MCF 10A (cell line): ENCODE measurements at places on chromosomes 12 and 14. TPM values are rescaled to one million over a fixed set of nuclear protein-coding genes. Genes with fewer than 3 reads are reported as not detected.
A peak's percentile ranks its signal among the peaks of the same experiment; 100 is the strongest.

- no peaks in the 10 kb centered on the region for H3K4me1 ChIP-seq
- no peak overlapping the region for H3K4me3 ChIP-seq
- peaks cover 5% of the 10 kb centered on the region for H3K36me3 ChIP-seq
- H3K27me3 ChIP-seq: no peaks in the 10 kb centered on the region
These were observed 52.8 kb upstream of the CCDC91 start for GRCh38 chr12:28137414-28137813.

- no peak overlapping the region for H3K4me3 ChIP-seq
- no peaks in the 10 kb centered on the region for H3K36me3 ChIP-seq
- H3K27ac ChIP-seq: no peak overlapping the region
- peaks cover 10% of the 10 kb centered on the region for H3K4me1 ChIP-seq
- peak; percentile 76 for DNase-seq
These were observed 60.2 kb downstream of the STAB2 start for GRCh38 chr12:103647267-103647666.

DNA sequence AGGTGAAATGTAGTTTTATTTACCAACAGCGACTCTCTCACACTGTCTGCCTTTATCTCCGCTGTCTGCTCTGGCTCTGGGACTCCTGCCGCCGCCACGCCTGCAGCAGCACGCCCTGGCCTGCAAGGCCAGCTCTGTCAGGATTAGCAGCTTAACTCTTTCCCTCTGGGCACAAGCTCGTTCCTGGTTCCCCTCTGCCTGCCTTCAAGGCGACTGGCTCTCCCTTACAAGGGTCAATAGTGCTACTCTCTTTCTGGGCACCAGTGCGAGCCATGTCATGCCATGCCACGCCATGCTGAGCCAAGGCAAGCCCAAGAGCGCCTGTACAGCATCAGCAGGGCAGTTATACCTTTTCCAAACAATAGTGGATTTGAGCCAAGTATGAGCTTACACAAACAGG lies 3.6 kb upstream of the CLEC2B start:
- DNase-seq: peak; percentile 64
- peak overlapping the region; percentile 78 for H3K27ac ChIP-seq
- H3K4me3 ChIP-seq: no peak overlapping the region
- H3K27me3 ChIP-seq: no peaks in the 10 kb centered on the region

GRCh38 chr14:61308198-61308597 lies 13.2 kb upstream of the PRKCH start:
- no peak for DNase-seq
- H3K4me3 ChIP-seq: no peak overlapping the region
- no peaks in the 10 kb centered on the region for H3K4me1 ChIP-seq
- no peaks in the 10 kb centered on the region for H3K27me3 ChIP-seq

HSPB8 gene
- 0.23 and 0.27 TPM in 2 replicates for total RNA-seq

RERGL gene
- 0.37 TPM in 1 of 2 replicates, not detected in the other for total RNA-seq

DNA sequence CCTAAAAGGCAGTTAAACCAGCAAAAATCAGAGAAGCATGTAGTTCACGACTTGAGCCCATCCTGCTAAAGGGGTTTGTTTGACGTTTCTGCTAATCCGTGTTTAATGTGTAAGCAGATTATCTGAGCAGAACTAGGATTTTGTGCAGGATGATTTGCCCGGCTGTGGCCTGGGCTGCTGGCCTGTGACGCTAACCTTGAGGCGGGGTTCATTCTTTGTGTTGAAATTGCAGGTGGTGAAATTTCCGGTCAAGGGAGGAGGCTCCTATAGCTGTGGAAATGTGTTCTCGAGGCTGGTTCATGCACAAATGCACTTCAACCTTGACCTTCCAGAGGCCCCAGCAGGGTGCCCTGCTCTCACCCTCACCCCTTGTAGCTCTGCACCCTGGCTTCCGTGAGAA lies 63.7 kb downstream of the SLC24A4 start:
- H3K27me3 ChIP-seq: no peaks in the 10 kb centered on the region
- no peak overlapping the region for H3K4me3 ChIP-seq
- peak; percentile 69 for DNase-seq
- no peaks in the 10 kb centered on the region for H3K4me1 ChIP-seq
- no peaks in the 10 kb centered on the region for H3K36me3 ChIP-seq

- H3K4me3 ChIP-seq: no peak overlapping the region
- H3K27ac ChIP-seq: no peak overlapping the region
- no peaks in the 10 kb centered on the region for H3K4me1 ChIP-seq
- H3K27me3 ChIP-seq: no peaks in the 10 kb centered on the region
- no peak for DNase-seq
These were observed 70.8 kb downstream of the DUSP6 start for GRCh38 chr12:89281539-89281867.

PPP4R4 gene
- 0.66 and 0.91 TPM in 2 replicates for total RNA-seq

NRL gene
- 1.3 and 2.1 TPM in 2 replicates for total RNA-seq

DNA sequence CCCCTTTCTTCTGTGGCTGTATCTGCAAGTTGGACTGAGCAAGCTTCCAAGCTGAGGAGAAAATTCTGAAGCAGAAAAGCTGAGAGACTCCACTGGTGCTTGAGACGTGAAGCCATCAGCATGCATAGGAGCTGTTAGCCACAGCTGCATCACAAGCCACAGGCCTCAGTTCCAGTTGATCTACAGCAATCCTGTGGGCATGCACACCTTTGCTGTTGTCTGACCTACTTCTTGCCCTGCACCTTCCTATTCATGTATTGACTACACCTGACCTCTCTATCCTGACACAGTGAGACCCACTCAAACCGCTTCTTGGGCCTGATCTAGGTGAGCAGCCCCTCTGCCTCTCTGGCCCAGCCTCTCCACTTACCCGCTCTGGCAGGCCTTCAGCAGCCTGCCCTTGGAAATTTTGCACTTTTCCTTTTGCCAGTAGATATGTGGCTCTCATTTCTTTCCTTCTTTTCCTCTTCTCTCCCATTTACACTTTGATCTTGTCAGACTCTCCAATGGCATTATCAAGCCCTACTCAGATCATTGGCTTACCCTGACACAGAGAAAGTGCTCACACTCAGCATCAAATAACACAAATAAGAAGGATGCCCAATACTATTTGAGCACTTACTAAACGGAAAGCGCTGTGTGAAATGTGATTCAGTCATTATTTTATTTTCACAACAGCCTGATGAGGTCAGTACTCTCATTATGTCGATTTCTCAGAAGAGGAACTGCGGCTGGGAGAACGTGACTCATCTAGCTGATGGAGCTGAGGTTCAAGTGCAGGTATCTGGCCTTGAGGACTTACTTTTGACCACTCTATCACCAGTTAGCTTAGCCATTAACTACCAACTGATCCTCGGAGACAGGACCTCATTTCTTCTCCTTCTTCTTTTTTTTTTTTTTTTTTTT lies 21.9 kb upstream of the PTGR2 start:
- H3K36me3 ChIP-seq: peaks cover 5% of the 10 kb centered on the region
- DNase-seq: peak; percentile 86
- peak overlapping the region; percentile 5 for H3K27ac ChIP-seq
- peaks cover 13% of the 10 kb centered on the region for H3K4me1 ChIP-seq

RNF212B gene
- total RNA-seq: not detected in 2 replicates

GRCh38 chr14:31566456-31566855 lies 5.3 kb downstream of the NUBPL start:
- peaks cover 18% of the 10 kb centered on the region for H3K36me3 ChIP-seq
- no peak for DNase-seq
- peaks cover 13% of the 10 kb centered on the region for H3K4me1 ChIP-seq
- no peak overlapping the region for H3K4me3 ChIP-seq

DNA sequence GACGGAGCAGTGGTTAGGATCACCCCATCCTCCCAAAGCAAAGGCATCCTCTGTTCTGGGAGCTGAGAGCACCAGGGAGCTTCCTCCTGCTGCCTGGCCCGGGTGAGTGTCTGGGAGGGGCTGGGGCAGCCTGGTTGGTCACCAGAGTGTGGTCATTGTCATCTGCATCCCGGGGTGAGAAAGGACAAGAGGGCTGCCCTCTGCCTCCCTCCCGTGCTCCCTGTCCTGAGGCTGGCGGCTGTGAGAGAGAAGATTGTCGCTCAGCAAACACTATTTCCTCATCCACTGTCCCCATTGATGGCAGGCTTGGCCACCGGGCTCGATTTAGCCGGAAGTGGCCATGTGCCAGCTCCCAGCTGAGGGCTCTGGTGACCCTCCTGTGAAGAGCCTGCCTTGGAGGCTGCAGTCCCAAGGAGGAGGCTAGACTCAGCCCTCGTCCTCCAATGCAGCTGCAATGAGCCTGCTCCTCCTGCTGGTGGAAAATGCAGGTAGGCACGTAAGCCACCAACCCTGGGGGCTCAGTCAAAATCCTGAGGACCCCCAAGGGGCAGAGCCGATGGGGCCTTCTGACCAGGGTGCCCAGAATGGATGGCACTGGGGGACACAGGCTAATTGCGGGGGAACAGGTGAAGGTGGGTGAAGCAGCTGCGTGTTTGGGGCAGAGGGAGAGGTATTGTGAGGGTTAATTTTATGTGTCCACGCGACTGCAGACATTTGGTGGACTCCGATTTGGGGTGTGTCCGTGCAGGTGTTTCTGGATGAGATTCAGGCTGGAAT lies 155.7 kb downstream of the KIF26A start:
- no peaks in the 10 kb centered on the region for H3K27me3 ChIP-seq
- H3K27ac ChIP-seq: no peak overlapping the region
- no peak overlapping the region for H3K4me3 ChIP-seq

CCDC92 gene
- 30.9 and 32.3 TPM in 2 replicates for total RNA-seq

DNA sequence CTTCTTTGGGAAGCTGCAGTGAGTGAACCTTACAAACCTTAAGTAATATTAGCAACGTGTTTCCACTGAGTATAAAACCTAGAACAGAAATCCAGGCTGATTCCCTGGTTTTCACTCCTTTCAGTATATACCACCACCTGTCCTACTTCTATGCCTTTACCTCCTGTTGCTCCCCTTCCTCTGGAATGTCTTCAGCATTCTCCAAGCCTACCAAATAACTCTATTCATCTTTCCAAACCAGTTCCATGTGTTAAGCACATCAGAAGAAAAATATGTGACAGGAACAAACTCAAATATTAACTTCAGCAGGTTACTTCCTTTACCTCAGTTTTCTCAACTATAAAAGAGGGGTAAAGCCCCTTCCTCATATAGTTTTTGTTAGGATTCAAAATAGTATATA lies 39.8 kb downstream of the LIMA1 start:
- no peak overlapping the region for H3K4me3 ChIP-seq
- H3K36me3 ChIP-seq: peaks cover 9% of the 10 kb centered on the region
- peaks cover 20% of the 10 kb centered on the region for H3K4me1 ChIP-seq
- H3K27me3 ChIP-seq: no peaks in the 10 kb centered on the region
- no peak overlapping the region for H3K27ac ChIP-seq

GCN1 gene
- total RNA-seq: 116 and 117 TPM in 2 replicates
